Sigmoid colon (tissue), 7 donors: ENCODE measurements at places on chromosomes 1 and 21. TPM values are rescaled to one million over a fixed set of nuclear protein-coding genes. Genes with fewer than 3 reads are reported as not detected.

The BLZF1 gene
- 44.2 TPM for total RNA-seq

- H3K27ac ChIP-seq = no peak overlapping the region
- no peaks in the 10 kb centered on the region for H3K27me3 ChIP-seq
- no peak for DNase-seq
- H3K36me3 ChIP-seq = no peaks in the 10 kb centered on the region
- peak overlapping the region; percentile 29 for H3K4me3 ChIP-seq
Observed at GRCh38 chr1:168348146-168348709, 67.6 kb downstream of the TBX19 start.

- no peak for DNase-seq
- no peak overlapping the region for H3K4me3 ChIP-seq
- no peaks in the 10 kb centered on the region for H3K27me3 ChIP-seq
- no peaks in the 10 kb centered on the region for H3K36me3 ChIP-seq
Observed at GRCh38 chr1:173015629-173016028, 35.1 kb downstream of the TNFSF18 start.

DNA sequence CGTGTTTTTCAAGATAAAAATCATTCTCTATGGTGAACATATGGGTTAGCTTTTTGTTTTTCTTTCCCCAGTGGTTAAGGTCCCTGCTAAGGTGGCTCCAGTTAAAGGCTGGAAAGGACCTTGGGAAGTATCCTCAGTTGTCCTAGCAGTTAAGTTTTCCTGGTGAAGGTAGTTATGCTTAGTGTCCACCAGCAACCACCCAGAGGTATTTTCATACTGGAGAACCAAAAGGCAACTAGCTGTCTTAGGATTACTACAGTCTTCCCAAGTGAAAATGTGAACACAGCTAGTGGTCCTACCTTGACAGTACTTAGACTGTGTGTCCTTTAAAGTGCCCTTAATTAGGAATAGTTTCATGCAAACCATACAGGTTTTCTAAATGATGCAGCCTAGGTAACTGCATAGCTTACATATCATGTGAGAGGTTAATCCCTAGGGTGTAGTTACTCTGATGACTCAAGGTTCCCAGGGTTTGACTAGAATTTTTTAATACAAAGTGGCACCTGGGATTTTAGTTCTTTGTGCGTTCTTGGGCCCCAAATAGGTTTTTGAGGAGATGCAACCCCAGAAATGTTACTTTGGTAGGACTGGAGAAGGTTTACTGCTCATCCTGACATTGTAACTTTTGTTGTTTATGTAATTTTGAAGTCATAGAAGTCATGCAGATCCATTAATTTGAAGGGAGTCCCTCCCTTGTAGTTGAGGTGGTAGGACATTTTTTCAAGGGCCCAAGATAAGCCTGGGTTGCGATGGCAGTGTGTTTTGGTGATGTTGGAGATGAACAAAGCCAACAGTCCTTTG is 36.5 kb downstream of the YY1AP1 start:
- H3K27me3 ChIP-seq = no peaks in the 10 kb centered on the region
- no peak for DNase-seq
- H3K27ac ChIP-seq = peak overlapping the region; percentile 46
- H3K36me3 ChIP-seq = no peaks in the 10 kb centered on the region
- H3K4me3 ChIP-seq = no peak overlapping the region

The FMO3 gene
- not detected for total RNA-seq

DNA sequence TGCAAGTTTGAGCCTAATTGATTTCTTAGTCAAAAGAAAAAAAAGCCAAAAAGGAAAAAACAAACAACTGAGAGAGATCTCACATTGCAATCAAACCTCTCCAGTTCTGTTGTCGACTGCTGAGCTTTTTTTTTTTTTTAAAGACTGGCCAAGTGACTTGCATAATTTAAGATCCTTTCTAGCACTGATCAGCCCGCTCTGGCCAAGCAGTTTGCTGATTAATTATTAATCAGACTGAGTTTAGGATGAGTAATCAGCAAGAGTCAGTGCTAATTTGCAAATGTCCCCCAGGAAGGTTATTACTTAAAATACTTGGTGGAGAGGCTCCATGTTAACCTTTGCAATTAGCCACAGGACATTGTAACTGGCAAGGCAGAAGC is 39.3 kb downstream of the HMGB4 start:
- DNase-seq = no peak
- no peaks in the 10 kb centered on the region for H3K27me3 ChIP-seq
- no peak overlapping the region for H3K27ac ChIP-seq
- H3K4me1 ChIP-seq = no peaks in the 10 kb centered on the region

The CD101 gene
- total RNA-seq = 0.95 TPM

DNA sequence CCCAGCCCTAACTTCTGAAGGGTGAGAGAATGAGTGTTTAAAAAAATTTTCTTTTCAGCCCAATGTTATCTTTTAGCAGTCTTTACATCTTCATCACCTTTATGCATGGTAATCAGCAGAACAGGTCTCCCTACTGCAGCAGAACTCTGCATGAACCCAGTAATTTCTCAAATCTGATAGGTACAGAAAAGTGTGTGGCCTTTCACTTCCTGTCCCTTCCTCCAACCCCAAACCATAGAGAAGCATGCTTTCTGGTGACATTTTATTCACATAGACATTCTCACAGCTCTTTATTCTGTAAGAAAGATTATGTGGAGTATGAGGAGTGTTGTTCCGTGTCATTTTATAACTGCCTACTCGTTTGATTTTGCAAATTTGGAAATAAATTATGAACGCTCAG is 68.6 kb downstream of the RPAP2 start:
- no peak overlapping the region for H3K27ac ChIP-seq
- no peaks in the 10 kb centered on the region for H3K4me1 ChIP-seq
- no peak overlapping the region for H3K4me3 ChIP-seq
- no peak for DNase-seq
- peaks cover 7% of the 10 kb centered on the region for H3K36me3 ChIP-seq

- H3K27ac ChIP-seq = no peak overlapping the region
- no peak for DNase-seq
- H3K27me3 ChIP-seq = no peaks in the 10 kb centered on the region
- H3K4me3 ChIP-seq = no peak overlapping the region
Observed at GRCh38 chr21:14706712-14707510, 160.8 kb upstream of the SAMSN1 start.

- H3K27ac ChIP-seq = no peak overlapping the region
- no peaks in the 10 kb centered on the region for H3K36me3 ChIP-seq
- peak; percentile 60 for DNase-seq
- peaks cover 29% of the 10 kb centered on the region for H3K4me1 ChIP-seq
Observed at GRCh38 chr1:36086529-36087232, 2.0 kb upstream of the ADPRS start.

- DNase-seq = no peak
- H3K36me3 ChIP-seq = no peaks in the 10 kb centered on the region
- no peak overlapping the region for H3K27ac ChIP-seq
- no peaks in the 10 kb centered on the region for H3K27me3 ChIP-seq
Observed at GRCh38 chr1:232938926-232939325, 11.5 kb upstream of the NTPCR start.

DNA sequence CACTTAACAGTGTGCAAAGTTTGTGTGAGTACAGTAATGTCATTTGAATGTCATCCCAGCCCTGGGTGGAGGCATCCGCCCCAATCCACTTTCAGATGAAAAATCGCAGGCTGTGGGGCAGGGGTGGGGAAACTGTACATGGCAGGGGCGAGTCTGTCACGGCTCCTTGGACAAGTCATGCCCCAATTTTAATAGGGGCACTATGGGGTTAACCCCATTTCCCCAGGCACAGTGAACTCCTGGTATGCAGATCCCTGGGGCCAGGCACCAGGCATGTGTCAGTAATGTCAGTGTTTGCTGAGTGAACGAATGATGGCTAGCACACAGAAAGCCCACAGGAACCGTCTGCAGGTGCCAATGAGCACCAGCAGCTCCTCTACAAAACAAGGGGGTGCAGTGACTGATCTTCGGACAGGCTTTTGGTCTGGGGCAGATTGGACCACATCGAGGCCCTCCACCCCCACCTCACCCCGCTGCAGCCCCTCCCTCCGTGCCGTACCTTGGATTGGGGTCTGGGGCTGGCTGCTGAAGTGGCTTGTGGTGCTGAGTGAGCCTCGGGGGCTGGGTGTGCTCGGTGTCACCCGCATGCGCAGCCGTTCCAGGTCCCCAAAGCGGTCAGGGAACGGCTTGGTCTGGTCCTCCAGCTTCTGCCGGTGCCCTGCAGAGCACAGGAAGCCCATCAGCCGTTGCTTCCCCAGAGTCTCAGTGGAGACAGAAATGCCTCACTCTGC is 23.2 kb downstream of the RUNX3 start:
- H3K27me3 ChIP-seq = no peaks in the 10 kb centered on the region
- H3K4me3 ChIP-seq = no peak overlapping the region
- H3K27ac ChIP-seq = no peak overlapping the region
- peak; percentile 30 for DNase-seq
- no peaks in the 10 kb centered on the region for H3K36me3 ChIP-seq

GRCh38 chr1:201214461-201214860 is 23.8 kb downstream of the IGFN1 start:
- H3K36me3 ChIP-seq = no peaks in the 10 kb centered on the region
- H3K27ac ChIP-seq = no peak overlapping the region
- no peak overlapping the region for H3K4me3 ChIP-seq

DNA sequence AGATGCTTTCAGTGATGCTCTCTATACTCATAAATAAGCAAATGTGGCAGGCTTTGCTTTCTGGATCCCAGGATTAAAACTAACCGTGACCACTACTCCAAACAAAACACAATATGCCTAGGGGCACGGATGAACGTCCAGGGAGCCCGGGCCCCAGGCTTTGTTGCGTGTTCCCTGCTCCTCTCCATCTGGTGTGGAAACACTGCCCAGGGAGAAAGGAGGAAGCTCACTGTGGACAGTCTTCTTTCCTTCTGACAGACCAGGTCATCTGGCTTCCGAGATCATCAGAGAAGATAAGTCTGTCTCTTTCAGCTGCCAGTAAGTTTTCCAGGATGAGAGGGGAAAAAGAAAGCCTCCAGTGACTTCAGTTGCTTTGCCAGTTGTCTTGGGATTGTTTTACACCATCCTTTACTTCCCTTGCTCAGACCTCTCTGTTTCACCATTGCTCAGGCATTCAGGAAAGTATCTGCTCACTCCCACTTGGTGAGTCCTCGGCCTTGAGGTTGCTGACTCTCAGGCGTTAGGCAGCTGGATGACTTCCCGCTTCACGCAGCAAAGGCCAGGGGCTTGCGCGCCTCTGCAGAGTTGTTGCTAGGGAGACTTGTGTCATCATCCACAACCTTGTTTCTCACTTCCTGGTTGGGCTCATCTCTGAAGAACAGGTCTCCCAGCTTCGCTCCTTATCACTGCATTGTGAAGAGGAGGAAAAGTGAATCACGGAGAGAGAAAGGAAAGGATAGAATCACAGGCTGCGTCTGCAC is 20.6 kb upstream of the PGD start:
- no peak overlapping the region for H3K4me3 ChIP-seq
- DNase-seq = peak; percentile 69
- H3K36me3 ChIP-seq = peaks cover 29% of the 10 kb centered on the region

The NUF2 gene
- total RNA-seq = not detected

DNA sequence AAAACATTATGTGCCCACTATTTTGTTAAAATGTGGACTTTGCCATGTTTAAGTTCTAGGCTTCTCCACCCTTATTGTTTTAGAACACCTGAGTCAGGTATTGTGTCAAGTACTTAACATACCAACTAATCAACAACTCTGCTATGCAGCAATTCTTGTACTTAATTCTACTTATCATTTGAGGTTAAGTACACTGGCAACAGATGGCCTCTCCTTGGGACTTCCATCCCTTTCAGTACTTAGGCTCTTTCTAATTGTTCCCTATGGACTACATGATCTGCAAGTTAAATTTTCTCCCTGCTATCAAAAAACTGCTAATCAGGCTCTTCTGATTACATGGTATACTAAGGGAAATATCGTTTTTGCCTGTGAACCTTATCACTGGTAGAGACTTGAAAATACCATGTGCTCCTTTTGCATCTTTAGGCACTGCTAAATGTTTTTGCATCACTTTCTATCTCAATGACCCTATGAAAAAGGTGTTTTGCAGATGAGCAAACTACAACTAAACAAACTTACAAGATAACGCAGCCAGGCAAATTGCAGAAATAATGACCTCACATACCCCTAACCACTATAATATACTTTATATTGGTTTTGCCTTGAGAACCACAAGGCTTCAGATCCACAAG is 18.9 kb downstream of the SFPQ start:
- no peak overlapping the region for H3K27ac ChIP-seq
- no peak overlapping the region for H3K4me3 ChIP-seq
- DNase-seq = no peak
- H3K4me1 ChIP-seq = peaks cover 11% of the 10 kb centered on the region
- H3K36me3 ChIP-seq = peaks cover 23% of the 10 kb centered on the region

DNA sequence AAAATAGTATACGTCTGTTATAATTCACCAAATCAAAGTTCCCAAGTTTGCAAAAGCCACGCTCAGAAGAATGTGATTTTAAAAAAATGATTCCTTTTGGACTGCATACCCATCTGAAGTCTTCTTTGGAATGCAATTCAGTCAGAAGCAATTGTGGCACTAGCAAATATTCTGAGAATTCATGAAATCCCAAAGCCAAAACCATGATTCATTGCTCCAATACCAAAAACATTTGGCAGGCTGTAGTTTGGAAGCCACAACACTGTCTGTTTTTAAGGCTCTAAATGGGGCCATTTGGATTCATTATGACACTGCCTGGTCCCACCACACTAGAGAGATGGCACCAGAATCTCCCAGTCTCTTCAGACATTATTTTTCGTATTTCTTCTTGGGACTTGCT is 21.8 kb upstream of the LRRC53 start:
- H3K4me3 ChIP-seq = no peak overlapping the region
- H3K27me3 ChIP-seq = no peaks in the 10 kb centered on the region
- H3K27ac ChIP-seq = no peak overlapping the region
- H3K4me1 ChIP-seq = no peaks in the 10 kb centered on the region
